Occipital lobe (tissue), 3 donors: ENCODE measurements at places on chromosomes 12 and 14.

GRCh38 chr12:51098611-51099010, 15.2 kb upstream of the CSRNP2 start:
- no peak for DNase-seq

DNA sequence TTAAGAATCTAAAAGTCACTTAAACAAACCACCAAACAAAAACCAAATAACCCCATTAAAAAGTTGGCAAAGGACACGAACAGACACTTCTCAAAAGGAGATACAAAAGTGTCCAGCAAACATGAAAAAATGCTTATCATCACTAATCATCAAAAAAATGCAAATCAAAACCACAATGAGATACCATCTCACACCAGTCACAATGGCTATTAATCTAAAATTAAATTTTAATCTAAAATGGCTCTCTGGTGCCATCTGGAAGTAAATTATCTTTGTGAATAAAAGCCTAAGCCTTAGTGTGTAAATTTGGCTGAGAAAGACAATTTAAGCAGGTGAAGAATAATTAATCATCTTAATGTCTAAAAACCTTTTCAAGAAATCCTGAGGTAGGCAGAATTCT, 204.5 kb upstream of the PPFIA2 start:
- DNase-seq: no peak

- DNase-seq: no peak
These were observed 2.1 kb upstream of the FAIM2 start for GRCh38 chr12:49905718-49906314.

GRCh38 chr12:66934302-66935062, 255.6 kb upstream of the GRIP1 start:
- DNase-seq: no peak

- DNase-seq: no peak
These were observed 13.1 kb upstream of the NID2 start for GRCh38 chr14:52081964-52082363.

DNA sequence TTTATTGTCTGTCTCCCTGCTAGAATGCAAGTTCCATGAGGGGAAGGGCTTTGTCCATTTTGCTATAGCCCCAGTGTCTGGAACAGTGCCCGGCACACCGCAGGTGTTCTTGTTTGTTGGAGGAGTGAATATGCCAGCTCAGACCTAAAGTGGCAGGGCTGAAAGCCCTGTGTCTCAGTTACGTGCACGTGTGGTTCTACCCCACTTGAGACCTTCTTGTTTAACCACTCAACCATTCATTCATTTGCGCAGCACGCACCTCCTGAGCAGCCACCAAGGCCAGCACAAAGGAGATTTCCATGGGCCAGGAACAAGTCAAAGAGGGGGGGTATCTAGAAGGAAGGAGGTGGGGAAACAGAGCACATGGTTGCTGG, 338.0 kb upstream of the FKBP4 start:
- no peak for DNase-seq
